ENCODE measurements at places on chromosomes 6 and 20.

DNA sequence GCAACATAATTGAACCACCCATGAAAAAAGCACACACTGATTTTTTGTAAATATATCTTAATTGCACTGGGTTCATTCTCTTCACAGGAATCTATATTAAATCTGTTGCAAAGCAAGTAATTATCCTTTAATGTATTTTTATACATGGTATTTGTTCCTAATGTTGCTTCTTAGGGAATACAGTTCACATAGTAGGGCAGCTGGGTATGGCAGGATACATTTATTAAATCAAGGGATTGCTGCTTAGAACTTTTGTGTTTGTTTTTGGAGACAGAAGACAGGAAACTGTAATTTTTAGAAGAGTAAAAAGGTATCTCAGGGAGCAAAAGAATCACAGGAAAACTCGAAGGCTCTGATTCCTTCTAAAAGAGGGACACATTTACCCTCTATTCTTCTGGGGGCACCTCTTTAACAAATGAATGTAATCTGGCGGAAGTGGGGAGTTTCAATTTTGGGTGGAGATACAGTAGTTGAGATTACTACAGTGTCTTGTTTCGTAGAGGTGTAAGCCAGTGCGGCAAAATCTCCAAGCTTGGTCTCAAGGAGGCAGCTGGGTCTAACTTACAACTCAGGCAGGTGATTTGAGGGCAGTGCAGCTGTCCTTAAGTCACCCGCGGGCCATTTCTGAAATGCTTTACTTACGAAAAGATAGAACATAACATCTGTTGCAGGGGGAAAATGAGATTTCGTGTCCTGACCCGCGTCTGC is 812 bp upstream of the SMIM13 start:
- DNase-seq = no peak

DNA sequence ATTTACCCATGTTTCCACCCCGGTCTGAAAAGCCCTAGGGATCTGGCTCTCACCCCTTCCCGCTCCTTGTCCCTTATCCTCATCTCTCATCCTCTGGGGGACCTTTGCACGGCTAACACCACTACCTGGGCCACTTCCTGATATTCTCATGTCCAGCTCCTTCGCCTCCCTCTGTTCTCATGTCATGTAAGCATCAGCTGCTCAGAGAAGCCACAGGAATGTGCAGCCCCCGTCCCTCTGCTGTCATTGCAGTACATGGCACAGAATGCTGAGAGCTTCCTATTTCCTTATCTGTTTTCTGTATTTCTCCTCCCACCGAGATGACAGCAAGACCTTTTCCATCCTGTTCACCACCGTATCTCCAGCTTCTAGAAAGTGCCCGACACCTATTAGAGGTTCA is 102.4 kb downstream of the MTHFD1L start:
- DNase-seq = no peak

DNA sequence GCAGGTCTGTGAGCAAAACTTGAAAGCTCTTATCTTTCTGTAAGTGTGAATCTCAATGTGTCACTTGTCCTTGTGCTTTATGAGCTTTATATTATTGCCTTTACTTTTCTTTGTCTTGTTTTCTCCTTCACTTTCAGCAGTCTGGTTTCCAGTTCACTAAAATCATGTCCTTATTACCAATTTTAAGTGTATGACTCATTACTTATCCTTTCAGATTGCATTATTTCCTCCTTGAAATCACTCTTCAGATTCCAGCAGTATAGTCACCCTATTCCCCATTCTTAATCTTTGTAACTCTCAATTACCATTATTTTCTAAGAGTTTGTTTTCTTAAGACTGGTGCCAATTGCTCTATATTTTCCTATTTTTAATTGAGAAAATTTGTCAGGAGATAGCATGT is 117.4 kb upstream of the GRIK2 start:
- no peak for DNase-seq

GRCh38 chr6:20900389-20901160 is 366.3 kb downstream of the CDKAL1 start:
- no peak for DNase-seq

DNA sequence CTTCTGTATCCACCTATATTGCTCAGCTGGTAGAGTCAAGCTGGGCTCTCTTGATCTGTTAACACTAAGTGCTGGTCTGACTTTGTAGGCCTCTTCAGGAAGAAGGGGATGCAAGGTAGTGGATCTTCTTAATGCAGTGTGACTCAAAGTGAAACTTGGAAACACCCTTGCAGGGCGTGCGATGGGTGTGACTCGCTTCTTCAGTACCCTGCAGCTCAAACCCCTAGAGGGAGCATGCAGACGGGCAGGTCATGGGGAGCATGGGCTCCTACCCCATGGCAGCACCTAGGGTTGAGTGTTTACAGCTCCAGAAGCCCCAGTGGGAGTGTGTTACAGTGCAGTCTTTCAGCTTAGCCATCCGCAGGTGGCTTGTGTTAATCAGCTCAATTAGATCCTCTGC is 757 bp upstream of the SAMD3 start:
- no peak for DNase-seq

- DNase-seq = no peak
Measured at GRCh38 chr20:59561228-59561605, 43.1 kb upstream of the PHACTR3 start.

DNA sequence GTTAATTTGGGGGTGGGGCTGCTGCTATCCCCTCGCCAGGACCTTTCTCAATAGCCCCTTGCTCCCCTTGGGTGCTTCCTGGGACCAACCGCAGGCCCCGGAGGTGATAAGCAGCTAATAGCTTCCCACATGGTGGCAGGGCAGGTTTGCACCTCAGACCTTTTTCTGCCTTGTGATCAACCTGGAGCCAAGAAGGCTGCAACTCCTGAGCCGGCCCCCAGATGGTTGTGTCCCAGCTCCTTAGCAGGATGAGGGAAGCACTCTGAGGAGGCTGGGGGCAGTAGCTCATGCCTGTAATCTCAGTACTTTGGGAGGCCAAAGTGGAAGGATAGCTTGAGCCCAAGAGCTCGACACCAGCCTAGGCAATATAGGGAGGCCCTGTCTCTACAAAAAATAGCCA is 85.5 kb downstream of the BMP7 start:
- no peak for DNase-seq

- no peak for DNase-seq
Measured at GRCh38 chr6:169028343-169028742, 225.3 kb downstream of the THBS2 start.

DNA sequence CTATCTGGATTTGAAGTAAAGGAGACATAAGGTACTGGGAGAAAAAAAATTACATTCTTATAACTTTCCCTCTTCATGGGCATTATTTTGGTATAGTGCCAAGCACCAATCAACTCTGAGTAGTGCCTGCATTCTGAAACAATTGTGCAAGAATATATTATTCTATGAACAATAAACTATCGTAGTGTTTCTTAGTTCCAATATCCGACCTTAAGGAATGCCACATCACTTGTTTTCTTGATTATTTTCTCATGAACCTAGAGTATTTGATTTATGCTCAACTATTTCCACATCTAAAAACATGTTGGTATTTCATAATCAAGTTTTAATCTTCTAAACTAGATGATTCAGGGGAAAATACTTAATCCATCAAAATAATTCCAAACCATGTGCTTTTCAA is 294.4 kb upstream of the TBX18 start:
- DNase-seq = no peak

GRCh38 chr20:62602550-62602949 is 39.8 kb upstream of the SLCO4A1 start:
- no peak for DNase-seq

- no peak for DNase-seq
Measured at GRCh38 chr6:3285732-3286131, 27.0 kb downstream of the PSMG4 start.

GRCh38 chr20:24139846-24140245 is 151.3 kb upstream of the GGTLC1 start:
- DNase-seq = no peak

- no peak for DNase-seq
Measured at GRCh38 chr6:143745166-143746133, 67.7 kb downstream of the PHACTR2 start.

DNA sequence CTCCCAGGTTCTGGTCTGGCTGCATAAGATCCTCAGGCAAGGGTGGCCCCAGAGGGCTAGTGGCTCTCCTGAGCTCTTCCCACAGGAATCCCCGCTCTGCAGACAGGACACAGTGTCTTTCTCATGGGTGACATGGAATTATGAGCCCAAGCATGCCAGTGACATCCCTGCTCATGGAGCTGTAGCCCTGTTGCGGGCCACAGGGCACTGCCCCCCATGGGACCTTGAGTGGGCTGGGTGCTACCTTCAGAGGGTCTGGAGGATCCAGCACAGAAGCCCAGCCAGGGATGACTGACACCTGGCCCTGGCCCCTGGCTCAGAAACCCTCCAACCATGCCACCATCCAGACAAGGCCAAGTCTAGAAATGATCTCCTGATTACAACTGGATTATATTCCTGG is 657.5 kb upstream of the DEFB115 start:
- DNase-seq = no peak

DNA sequence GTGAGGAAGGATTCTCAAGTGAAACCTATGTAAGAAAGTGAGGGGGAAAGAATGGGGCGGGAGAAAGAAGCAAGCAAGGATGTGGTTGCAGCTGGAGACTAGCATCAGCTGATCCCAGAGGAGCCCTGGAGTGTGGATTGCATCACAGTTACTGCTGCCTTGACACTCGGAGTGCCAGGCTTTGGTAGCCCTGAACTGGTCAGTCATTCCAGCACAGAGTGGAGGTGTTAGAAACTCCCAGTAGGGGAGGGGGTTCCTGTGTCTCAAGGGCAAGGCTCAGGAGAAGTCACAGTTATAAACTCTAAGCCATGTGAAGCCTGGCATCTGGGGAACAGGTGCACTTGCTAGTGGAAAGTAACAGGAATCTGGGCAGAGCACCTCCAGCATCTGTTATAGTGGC is 23.5 kb downstream of the SNAP25 start:
- no peak for DNase-seq

- no peak for DNase-seq
Measured at GRCh38 chr6:31729515-31729978, 448 bp upstream of the DDAH2 start.

- DNase-seq = no peak
Measured at GRCh38 chr6:129863664-129864063, 2.5 kb upstream of the TMEM244 start.

- DNase-seq = no peak
Measured at GRCh38 chr6:144311361-144311760, 26.2 kb downstream of the UTRN start.

DNA sequence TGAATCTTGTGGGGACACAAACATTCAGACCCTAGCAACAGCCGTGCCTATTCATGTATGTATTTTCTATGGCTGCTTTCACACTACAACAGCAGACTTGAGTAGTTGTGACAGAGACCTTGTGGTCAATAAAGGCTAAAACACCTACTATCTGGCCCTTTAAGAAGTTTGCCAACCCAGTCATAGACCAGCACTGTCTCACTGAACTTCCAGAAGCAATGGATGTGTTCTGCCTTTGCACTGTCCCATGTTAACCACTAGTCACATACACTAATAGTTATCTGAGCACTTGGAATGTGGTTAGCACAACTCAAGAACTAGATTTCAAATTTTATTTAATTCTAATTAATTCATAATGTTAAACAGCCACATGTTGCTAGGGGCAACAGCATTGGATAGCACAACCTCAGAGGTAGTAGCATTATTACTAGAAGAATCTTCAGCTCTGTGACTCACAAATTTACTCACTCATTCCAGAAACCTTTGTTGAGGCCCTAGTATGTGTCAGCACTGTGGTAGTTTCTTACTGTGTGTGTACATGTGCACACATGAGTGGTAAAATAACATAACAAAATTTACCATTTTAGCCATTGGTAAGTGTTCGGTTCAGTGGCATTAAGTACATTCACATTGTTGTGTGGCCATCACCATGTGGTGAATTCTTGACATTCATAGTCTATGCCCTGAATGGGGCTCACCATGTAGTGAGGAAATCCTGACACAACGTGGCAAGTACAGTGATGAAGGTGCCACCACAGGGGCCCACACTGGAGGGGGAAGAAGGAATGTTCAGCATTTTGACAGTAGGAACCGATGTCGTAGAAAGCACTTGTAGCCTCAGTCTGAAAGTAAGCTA is 107.3 kb downstream of the CEP57L1 start:
- DNase-seq = no peak

DNA sequence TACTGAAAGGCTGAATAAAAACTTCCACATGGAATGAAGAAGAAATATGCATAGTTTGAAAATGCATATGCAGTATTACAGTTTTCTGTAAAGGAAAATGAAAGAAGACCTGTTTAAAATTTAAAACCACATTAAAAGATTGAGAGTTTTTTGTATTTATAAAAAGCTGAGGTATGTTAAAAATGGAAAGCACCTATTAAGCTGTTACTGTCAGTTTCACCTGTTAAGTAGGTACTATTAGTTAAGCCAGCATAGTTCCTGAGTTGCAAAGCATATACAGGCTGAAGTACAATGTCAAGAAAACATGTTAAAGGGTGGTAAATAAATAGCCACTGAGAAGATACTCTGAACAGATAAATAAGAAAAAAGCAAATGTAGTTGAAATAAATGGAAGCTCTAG is 69.9 kb downstream of the ATXN1 start:
- no peak for DNase-seq

DNA sequence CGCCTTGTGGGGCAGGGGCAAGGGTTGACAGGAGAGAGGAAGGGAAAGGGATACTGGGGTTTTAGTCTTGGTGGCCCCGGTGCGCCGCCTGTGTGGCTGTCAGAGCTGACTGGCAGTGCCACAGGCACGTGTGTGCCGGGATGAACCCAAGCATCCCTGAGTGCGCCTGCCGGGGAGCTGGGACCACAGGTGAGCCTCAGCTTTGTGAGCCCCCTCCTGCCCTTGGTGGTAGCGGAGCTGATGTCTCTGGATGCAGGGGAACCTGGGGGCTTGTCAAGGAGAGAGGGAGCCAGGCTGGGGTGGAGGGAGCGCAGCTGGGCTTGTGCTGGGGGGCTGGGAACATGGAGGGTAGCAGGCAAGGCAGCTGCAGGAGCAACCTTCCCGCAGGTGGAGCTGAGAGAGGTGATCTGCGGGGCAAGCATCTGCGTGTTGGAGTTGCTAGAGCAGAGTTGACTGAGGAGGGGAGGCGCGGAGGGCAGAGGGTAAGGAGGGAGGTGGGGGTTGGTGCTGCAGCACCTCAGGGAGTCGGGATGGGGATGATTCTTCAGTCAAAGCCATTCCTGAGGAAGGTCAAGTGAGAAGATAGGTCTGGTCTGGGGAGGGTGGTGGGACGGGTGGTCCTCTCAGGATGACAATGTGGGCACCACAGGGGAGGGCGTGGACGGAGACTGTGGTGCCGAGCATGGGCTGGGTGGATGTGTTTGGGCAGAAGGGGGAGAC is 28.1 kb downstream of the PYGB start:
- no peak for DNase-seq

- no peak for DNase-seq
Measured at GRCh38 chr6:16183187-16183664, 54.3 kb downstream of the MYLIP start.
